A549 treated with CORT108297 at 1 μM for 4 hours (cell line): ENCODE measurements at places on chromosomes 2 and 18. TPM values are rescaled to one million over a fixed set of nuclear protein-coding genes. Genes with fewer than 3 reads are reported as not detected.

Gene ABHD1
- total RNA-seq = 1.2 to 1.8 TPM (median 1.3 TPM) in 5 replicates

Gene HOXD8
- total RNA-seq = 4.6 to 6.1 TPM (median 5.4 TPM) in 5 replicates

Gene ARHGAP28
- 0.07 to 0.13 TPM (median 0.12 TPM) in 3 of 5 replicates, not detected in the others for total RNA-seq

Gene ITSN2
- 16.2 to 23.6 TPM (median 21.8 TPM) in 5 replicates for total RNA-seq

Gene CNRIP1
- total RNA-seq = 1.8 to 2.4 TPM (median 2.1 TPM) in 5 replicates

Gene OTOS
- total RNA-seq = 0.19 TPM in 1 of 5 replicates, not detected in the others

Gene MORN2
- total RNA-seq = 38.0 to 47.2 TPM (median 42.0 TPM) in 5 replicates

Gene MROH2A
- 0.09 to 0.20 TPM (median 0.15 TPM) in 4 of 5 replicates, not detected in the other for total RNA-seq

Gene MAPRE2
- 13.6 to 15.8 TPM (median 14.3 TPM) in 5 replicates for total RNA-seq

Gene ST3GAL5
- 33.7 to 45.8 TPM (median 38.9 TPM) in 5 replicates for total RNA-seq

Gene GRHL1
- total RNA-seq = 0.64 to 1.3 TPM (median 0.99 TPM) in 5 replicates

Gene ST8SIA5
- 0.03 to 0.05 TPM in 2 of 5 replicates, not detected in the others for total RNA-seq

Gene CABYR
- total RNA-seq = 10.4 to 15.8 TPM (median 11.1 TPM) in 5 replicates

Gene CAPN14
- total RNA-seq = 0.02 to 0.07 TPM (median 0.03 TPM) in 4 of 5 replicates, not detected in the other

Gene BOLL
- not detected in 5 replicates for total RNA-seq

Gene PTH2R
- not detected in 5 replicates for total RNA-seq

Gene OSGEPL1
- total RNA-seq = 4.4 to 4.7 TPM (median 4.6 TPM) in 5 replicates

Gene SPATA3
- not detected in 5 replicates for total RNA-seq
